T-helper 17 cell (primary cell): ENCODE measurements at places on chromosomes 7 and 10. TPM values are rescaled to one million over a fixed set of nuclear protein-coding genes. Genes with fewer than 3 reads are reported as not detected.

DNA sequence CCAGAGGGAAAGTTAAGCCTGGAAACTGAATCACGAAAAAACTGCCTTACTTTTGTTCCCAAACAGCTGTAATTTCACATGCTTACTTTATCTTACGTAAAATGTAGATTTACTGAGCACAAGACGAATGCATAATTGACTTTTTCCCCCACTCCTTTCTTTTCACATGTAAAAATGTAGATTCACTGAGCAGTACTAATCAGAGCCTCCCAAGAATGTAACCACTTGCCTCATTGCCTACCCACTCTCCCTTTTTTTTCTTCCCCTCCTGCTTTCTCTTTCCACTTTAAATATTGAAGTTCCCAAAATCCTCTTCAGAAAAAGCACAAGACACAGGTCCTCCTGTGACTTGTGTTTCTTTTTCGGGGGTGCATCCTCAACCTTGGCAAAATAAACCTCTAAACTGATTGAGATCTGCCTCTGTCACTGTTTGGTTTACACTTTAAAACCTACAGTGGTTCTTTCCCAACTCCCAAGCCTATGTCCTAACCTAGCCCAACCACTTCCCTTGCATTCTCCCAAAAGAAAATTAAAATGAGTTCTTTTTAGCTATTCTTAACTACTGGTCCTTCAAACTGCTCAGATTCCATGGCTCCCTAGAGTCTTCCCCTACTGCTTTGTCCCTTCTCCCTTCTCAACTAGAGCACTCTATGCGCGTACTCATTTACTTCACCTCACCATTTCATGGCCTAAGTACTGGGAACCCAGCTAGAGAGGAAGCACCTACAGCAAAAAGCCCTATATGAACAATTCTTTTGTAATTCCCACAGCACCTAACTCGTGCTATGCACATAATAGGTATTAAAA, 236.6 kb upstream of the MKLN1 start:
- peaks cover 47% of the 10 kb centered on the region for H3K4me1 ChIP-seq
- no peaks in the 10 kb centered on the region for H3K27me3 ChIP-seq
- peak overlapping the region; percentile 68 for H3K4me3 ChIP-seq
- peaks cover 4% of the 10 kb centered on the region for H3K36me3 ChIP-seq
- no peak for DNase-seq

DNA sequence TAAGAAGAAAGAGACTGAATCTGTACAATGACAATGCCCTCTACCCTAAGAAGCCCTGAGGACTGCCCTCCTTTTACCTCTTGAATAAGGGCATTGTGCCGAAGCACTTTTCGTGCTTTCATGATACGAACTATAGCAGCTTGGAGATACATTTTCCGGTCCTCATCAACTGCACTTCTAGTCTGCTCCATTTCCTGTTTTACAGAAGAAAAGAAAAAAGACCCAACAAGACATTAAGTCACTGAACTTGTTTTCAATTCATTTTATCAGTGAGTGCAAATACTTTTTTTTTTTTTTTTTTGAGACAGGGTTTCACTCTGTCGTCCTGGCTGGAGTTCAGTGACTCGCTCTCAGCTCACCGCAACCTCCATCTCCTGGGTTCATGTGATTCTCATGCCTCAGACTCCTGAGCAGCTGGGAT, 78.4 kb downstream of the CUL2 start:
- no peak for DNase-seq
- H3K36me3 ChIP-seq: peaks cover 3% of the 10 kb centered on the region
- peak overlapping the region; percentile 41 for H3K27ac ChIP-seq
- H3K27me3 ChIP-seq: no peaks in the 10 kb centered on the region
- H3K4me1 ChIP-seq: no peaks in the 10 kb centered on the region
- no peak overlapping the region for H3K4me3 ChIP-seq

GRCh38 chr10:266974-267425, 131.7 kb downstream of the ZMYND11 start:
- H3K4me1 ChIP-seq: peaks cover 5% of the 10 kb centered on the region
- H3K27me3 ChIP-seq: peaks cover 4% of the 10 kb centered on the region
- no peak for DNase-seq
- no peak overlapping the region for H3K27ac ChIP-seq
- H3K36me3 ChIP-seq: no peaks in the 10 kb centered on the region
- H3K4me3 ChIP-seq: no peak overlapping the region

GRCh38 chr7:66493235-66494205, 135.2 kb upstream of the KCTD7 start:
- H3K4me1 ChIP-seq: peaks cover 2% of the 10 kb centered on the region
- H3K27me3 ChIP-seq: no peaks in the 10 kb centered on the region
- H3K27ac ChIP-seq: peak overlapping the region; percentile 99
- H3K36me3 ChIP-seq: no peaks in the 10 kb centered on the region
- DNase-seq: peak; percentile 93

GRCh38 chr7:122543166-122543565, 155.8 kb downstream of the RNF133 start:
- no peak overlapping the region for H3K27ac ChIP-seq
- no peaks in the 10 kb centered on the region for H3K27me3 ChIP-seq
- DNase-seq: no peak
- no peak overlapping the region for H3K4me3 ChIP-seq
- no peaks in the 10 kb centered on the region for H3K36me3 ChIP-seq

DNA sequence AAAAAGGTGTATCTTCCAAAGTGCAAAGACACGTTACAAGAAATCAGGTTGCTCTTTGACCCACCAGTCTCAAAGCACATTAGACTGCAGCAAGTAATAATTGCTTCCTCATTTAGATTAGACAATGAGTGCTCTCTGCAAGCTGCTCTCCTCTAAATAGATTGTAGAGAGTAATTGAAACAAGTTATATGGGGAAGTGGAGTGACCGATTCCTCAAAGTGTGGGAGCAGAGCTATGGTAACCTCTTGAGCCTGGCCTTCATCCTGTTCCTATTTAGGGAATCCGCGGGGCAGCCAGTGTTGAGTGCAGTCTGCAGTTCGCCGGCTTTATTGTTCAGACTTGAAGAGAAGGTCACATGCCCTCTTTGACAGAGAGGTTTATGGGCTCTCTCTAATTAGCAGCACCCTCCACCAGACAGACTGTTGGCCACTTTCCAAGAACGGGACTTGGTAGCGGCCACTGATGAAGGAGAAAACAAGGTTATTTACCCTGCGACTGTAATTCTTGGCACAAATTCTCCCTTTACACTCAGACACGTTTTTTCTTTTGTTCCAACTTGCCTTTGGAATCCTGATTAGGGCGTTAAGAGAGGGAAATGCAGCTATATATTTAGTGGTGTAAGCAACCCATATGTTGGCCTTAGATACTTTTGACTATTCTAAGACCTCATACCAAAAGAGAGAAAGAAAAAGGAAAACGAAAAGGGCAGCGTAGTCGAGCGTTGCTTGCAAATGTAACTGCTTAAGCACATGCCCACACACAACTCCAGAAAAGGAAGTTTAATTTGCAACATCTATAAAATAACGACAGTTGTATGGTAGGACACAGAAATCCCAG, 107.5 kb downstream of the REEP3 start:
- H3K27me3 ChIP-seq: no peaks in the 10 kb centered on the region
- DNase-seq: no peak
- H3K4me3 ChIP-seq: peak overlapping the region; percentile 96
- H3K36me3 ChIP-seq: no peaks in the 10 kb centered on the region
- peaks cover 25% of the 10 kb centered on the region for H3K4me1 ChIP-seq

- no peak for DNase-seq
- no peak overlapping the region for H3K27ac ChIP-seq
- no peak overlapping the region for H3K4me3 ChIP-seq
Measured at GRCh38 chr7:74042746-74043522, 15.0 kb downstream of the ELN start.

GRCh38 chr7:3984456-3984855, 683.4 kb downstream of the SDK1 start:
- no peak overlapping the region for H3K4me3 ChIP-seq
- H3K27me3 ChIP-seq: peaks cover 9% of the 10 kb centered on the region
- H3K27ac ChIP-seq: no peak overlapping the region

- peak within 1 kb of the TSS; percentile 98 for H3K4me3 ChIP-seq
- DNase-seq: peak; percentile 77
- peaks cover 22% of the 10 kb centered on the region for H3K4me1 ChIP-seq
- peaks cover 5% of the 10 kb centered on the region for H3K36me3 ChIP-seq
- H3K27me3 ChIP-seq: peaks cover 24% of the 10 kb centered on the region
Measured at GRCh38 chr10:102420714-102421506, at the start of gene FBXL15. Gene FBXL15 (plus strand): TSS chr10:102420836. CDS start chr10:102421130, 294 bp downstream.

- DNase-seq: no peak
- H3K4me3 ChIP-seq: no peak overlapping the region
- H3K36me3 ChIP-seq: no peaks in the 10 kb centered on the region
- H3K27ac ChIP-seq: no peak overlapping the region
- H3K27me3 ChIP-seq: no peaks in the 10 kb centered on the region
- no peaks in the 10 kb centered on the region for H3K4me1 ChIP-seq
Measured at GRCh38 chr10:66983475-66983818, 57.6 kb downstream of the LRRTM3 start.

DNA sequence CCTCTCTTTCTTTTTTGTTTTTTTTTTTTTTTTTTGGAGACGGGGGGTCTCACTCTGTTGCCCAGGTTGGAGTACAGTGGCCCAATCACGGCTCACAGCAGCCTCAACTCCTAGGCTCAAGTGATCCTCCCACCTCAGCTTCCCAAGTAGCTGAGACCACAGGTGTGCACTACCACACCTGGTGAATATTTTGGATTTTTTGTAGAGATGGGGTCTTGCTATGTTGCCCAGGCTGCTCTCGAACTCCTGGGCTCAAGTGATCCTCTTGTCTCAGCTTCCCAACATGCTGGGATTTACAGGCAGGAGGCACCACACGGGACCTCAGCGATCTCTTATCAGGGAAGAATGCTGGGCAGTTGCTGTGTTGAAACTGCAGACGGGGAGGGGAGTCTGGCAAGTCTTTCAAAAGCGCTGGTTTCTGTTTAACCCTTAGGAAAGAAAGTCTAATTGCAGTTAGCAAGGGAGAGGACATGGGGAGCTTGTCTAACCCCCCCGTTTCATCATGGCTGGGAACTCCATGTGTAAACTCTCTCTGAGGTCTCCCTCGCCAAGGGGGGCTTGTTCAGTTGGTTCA, 39.6 kb upstream of the LMTK2 start:
- no peak overlapping the region for H3K4me3 ChIP-seq
- H3K4me1 ChIP-seq: no peaks in the 10 kb centered on the region
- H3K27me3 ChIP-seq: peaks cover 23% of the 10 kb centered on the region
- no peak for DNase-seq

- H3K4me3 ChIP-seq: peak overlapping the region; percentile 89
- H3K4me1 ChIP-seq: peaks cover 15% of the 10 kb centered on the region
- peak overlapping the region; percentile 34 for H3K27ac ChIP-seq
- no peaks in the 10 kb centered on the region for H3K36me3 ChIP-seq
- DNase-seq: no peak
Measured at GRCh38 chr7:74454021-74454924, 567 bp downstream of the GTF2IRD1 start.

- no peak for DNase-seq
- H3K4me3 ChIP-seq: no peak overlapping the region
- H3K4me1 ChIP-seq: peaks cover 10% of the 10 kb centered on the region
- no peak overlapping the region for H3K27ac ChIP-seq
- no peaks in the 10 kb centered on the region for H3K36me3 ChIP-seq
Measured at GRCh38 chr7:157657741-157658740, 321.2 kb downstream of the DNAJB6 start.

Gene RHOBTB1
- 10.8 TPM for total RNA-seq

Gene ZNF316
- 37.1 TPM for total RNA-seq

Gene PRR15
- not detected for total RNA-seq

Gene OR2A12
- not detected for total RNA-seq

Gene HOXA5
- total RNA-seq: not detected

Gene GNAT3
- not detected for total RNA-seq
